NCI-H1048 (cell line): ENCODE measurements at places on chromosomes 6 and 20.

DNA sequence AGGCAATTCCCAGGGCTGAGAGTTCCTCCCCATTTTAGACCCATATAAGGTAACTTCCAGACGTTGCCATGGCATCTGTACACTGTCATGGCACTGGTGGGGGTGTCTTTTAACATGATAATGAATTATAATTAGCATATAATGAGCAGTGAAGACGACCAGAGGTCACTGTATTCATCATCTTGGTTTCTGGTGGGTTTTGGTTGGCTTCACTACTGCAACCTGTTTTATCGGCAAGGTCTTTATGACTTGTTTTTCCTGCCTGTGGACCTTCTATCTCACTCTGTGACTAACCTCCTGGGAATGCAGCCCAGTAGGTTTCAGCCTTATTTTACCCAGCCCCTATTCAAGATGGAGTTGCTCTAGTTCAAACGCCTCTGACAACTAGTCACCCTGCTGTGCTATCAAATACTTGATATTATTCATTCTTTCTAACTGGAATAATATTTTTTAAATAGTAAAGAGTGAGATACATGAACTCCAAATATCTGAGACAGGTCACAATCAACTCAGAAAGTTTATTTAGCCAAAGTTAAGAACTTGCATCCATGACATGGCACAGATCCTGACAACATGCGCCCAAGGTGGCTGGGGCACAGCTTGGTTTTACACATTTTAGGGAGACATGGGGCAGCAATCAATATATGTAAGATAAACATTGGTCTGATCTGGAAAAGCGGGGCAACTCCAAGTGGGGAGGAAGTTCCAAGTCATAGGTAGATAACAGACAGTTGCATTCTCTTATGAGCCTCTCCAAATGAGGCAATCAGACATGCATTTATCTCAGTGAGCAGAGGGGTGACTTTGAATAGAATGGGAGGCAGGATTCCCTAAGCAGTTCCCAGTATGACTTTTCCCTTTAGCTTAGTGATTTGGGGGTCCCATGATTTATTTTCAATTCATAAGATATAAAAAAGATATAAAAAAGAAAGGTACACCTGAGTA, 1.2 kb upstream of the UFL1 start:
- no peak for DNase-seq

GRCh38 chr6:33716890-33717632, 5.6 kb upstream of the UQCC2 start:
- no peak for DNase-seq

GRCh38 chr20:38880952-38881735, 45.1 kb upstream of the FAM83D start:
- no peak for DNase-seq

DNA sequence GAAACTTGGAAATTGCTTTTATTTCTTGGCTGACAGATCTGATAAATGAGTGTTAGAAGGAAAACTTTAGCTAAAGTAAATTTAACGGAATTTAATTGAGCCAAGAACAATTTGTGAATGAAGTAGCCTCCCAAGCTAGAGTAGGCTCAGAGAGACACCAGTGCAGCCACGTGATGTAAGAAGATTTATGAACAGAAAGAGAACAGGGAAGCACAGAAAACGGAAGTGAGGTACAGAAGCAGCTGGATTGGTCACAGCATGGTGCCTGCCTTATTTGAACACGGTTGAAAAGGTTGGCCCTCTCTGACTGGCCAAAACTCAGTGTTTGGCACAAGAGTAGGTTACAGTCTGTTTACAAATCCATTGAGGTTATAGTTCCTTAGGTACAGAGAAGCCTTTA, 29.5 kb upstream of the IFNGR1 start:
- no peak for DNase-seq

- no peak for DNase-seq
Observed at GRCh38 chr20:53918949-53919361, 151.4 kb downstream of the BCAS1 start.
